ENCODE measurements at places on chromosomes 6 and 20.
A peak's percentile ranks its signal among the peaks of the same experiment; 100 is the strongest.

- DNase-seq = no peak
These were observed 156.0 kb upstream of the FLRT3 start for GRCh38 chr20:14493408-14493807.

DNA sequence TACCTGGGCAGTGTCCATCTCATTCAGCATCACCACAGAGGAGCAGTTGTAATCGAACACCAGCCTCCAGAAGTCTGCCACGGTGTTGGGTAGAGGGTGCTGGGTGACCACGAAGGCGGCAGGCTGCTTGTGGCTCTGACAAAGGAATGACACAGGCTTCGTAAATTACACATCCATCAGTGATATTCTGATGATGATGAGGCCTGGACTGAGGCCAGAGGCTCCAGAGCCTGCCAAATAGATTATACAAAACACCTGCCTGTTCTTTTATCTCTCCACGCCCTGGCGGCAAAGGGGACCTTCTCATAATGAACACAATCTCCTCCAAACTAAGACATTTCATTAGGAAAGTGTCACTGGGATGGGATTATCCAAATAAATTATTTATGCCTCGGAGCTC lies 480.2 kb upstream of the CHD6 start:
- DNase-seq = no peak

DNA sequence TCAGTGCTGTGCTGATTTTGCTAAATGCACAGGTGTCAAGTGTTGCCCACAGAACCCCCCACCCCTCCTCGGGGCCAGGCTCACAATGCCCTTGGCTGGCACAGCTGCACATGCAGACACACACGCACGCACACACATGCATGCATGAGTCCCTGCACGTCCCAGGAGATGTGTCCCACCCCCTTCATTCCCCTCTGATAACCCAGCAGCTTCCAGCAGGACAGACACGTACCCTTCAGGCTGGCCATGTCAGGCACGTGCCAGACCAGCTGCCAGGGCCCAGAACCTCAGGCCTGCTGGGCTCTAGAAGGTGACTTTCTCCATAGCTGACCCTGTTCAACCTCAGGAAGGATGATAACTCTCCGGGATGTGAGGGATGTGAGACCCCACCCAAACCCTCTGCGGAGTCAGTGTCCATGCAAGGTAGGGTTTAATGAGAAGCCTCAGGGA lies 44.4 kb downstream of the MRPL14 start:
- no peak for DNase-seq

- no peak for DNase-seq
These were observed 466.6 kb upstream of the JAG1 start for GRCh38 chr20:11140359-11140758.

- DNase-seq = no peak
These were observed 1.1 kb upstream of the SLC44A4 start for GRCh38 chr6:31879901-31880300.

- peak; percentile 83 for DNase-seq
These were observed at the start of gene DSP for GRCh38 chr6:7541175-7542064. TSS of gene DSP (plus strand) at chr6:7541671. CDS start at chr6:7541916, 245 bp downstream.

DNA sequence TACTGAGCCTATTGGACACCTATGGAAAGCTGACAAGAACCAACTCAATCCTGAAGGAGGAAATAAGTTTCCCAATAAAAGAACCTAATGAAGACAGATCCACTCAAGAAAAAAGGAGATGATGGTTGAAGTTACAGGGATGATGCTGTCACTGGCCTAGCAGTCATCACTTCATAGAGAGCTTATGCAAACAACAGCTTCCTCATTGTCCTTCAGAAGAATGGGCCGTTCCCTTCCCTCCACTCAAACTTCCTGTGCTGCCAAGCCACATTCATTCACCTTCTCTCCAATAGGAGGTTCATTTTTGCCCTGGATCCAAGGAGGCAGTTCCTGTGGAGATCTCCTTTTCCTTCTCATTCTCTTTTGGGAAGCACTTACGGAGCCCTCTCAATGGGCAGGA lies 13.8 kb upstream of the PM20D2 start:
- no peak for DNase-seq

DNA sequence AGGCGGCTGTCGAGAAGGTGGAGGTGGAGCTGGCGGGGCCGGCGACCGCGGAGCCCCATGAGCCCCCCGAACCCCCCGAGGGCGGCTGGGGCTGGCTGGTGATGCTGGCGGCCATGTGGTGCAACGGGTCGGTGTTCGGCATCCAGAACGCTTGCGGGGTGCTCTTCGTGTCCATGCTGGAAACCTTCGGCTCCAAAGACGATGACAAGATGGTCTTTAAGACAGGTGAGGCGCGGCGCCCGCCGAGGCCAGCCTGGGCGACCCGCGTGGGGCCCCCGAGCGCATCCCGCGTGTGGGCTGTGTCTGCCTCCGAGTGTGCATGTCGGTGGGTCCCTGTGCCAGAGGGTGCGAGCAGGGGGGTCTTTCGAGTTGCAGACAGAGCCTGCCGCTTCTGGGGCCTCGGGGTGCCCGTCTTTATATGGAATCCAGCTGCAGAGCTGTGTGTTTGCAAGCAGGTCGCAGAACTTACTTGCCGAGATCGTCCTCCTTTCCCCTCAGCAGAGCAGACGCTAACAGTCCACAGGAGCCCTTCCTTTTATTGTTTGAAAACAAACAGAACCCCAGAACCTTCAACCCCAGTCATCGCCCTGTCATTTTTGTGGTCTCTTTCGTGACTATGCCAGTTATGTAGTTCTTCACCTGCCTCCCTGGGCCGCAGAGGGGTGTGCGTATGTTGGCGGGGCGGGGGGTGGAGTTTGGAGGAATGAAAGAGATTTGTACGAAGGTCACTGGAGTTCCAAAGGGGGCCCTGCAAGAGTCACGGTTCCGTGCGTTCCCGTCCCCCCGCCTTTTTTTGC lies 766 bp downstream of the SLC16A10 start:
- no peak for DNase-seq

DNA sequence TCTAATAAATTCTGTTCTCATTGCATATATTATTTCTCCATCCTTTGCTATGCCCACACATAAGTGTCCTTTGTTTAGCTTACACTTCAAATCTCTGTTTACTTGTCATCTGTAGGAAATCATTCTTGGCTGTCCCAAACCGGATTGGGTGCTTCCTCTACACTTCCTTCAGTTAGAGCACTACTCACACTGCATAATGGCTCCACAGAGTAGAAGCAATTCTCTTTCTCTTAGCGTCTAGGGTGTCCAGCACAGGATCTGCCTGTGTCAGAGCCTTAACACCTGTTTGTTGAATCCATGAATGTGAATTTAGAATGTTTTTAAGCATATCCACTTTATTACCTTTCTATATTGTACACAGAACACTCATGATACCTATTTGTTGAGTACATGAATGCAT lies 87.0 kb upstream of the BMP2 start:
- DNase-seq = no peak

DNA sequence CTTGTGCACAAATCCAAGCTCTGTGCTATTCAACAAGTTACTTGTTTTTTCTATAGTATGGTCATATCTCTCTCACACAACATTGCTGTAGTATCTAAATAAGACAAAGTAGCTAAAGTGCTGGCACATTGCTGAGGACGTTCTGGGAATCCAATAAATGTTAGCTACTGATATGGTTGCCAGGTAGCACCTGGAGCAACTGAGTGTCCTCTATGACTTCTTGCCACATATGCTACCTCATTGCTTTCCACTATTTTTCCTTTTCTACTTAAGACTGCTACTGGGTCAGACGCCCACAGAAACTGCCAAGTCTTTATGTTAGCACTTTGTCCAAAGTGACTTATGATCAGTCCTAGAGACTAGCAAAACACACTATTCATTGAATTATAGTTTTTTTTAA lies 85.3 kb downstream of the SYCP2 start:
- no peak for DNase-seq

GRCh38 chr6:146357578-146358430 lies 185.8 kb upstream of the RAB32 start:
- DNase-seq = no peak

DNA sequence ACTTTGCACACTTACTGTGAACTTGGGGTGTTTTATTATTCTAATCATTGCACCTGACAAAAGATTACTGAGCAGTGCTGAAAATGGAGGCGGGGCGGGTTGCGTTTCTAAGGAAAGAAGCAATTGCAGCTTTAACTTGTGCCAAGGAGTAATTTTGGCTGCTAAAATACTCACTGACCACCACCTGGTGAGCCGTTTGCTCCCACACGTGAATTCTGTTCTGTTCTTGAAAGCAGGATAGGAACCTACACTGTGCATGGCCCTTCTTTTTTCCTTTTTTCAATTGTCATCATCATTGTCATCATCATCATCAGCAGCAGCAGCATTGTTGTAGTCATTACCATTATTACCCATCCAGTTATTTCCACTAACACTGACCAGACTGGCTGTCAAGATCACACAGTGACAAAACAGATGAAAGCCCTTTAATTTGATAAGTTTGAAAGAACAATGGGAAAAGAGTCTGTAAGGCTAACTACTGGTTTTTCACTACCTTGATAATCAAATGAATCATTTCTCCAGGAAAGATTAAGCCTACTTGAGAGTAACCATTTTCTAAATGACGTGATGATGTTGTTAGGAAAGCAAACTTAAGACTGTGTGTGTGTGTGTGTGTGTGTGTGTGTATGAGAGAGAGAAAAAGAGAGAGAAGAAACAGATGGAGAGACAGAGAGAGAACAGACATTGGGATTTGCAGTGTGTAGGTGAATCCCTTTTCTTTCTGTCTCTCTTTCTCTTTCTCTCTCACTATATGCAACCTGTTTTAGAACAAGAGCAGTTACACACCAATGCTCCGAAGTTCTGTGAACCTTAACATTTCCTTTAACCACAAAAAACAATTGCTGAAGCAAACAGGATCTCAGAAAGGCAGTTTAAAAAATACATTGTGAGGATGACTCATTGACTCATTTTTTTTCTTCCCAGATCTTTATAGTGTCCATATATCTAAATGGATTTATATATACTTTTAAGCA lies 3.8 kb downstream of the RIPOR2 start:
- DNase-seq = no peak
